ENCODE measurements at places on chromosomes 6 and 20.

DNA sequence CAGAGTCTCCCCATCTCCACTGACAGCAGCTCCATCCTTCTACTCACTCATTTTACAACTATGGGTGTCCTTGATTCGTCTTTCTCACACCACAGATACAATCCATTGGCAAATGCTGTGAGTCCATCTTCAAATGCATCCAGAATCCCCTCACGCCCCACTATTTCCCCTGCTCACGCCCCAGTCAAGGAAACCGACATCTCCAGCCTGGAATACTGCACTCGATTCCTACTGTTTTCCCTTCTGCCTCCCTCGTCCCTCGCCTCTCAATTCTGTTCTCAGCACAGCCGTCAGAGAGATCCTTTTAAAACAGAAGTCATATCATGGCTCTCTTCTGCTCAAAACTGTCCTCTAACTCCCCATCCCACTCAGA, 4.7 kb downstream of the HLA-B start:
- DNase-seq: no peak

DNA sequence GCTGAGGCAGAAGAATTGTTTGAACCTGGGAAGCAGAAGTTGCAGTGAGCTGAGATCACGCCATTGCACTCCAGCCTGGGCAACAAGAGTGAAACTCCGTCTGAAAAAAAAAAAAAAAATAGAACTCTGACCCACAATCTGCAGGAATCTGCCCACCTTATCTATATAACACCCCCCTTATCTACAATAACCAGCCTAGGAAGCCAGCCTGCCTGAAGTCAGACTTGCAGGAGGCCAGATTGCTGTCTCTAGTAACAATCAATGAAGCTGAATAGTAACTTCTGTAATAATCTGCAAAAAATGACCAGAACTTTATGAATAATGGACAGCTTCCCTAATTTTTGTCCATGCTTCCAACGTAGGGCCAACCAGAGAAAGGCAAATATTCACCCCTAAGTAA, 352.5 kb downstream of the CD83 start:
- DNase-seq: no peak

GRCh38 chr6:143934331-143934730, 70.1 kb downstream of the ZC2HC1B start:
- DNase-seq: no peak

DNA sequence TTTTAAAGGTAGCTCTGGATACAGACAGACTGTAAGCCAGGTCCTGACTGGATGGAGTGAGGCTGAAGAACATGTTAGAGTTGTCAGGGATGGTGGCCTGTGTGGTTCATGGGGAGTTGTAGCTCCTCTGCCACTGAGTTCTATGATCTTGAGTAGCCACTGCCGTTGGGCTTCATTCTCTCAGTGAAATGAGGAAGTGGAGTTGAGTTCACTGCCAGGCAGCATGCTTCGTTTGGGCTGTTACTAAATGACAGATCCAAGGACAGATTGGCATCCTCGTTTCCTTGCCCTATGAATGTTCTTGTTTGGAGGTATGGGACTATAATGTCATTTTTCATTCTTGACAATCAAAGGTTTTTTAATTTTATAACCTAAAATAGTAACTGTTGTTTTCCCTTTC, 37.2 kb downstream of the SCAND1 start:
- no peak for DNase-seq

- no peak for DNase-seq
Measured at GRCh38 chr6:43395776-43396175, 26.3 kb upstream of the ZNF318 start.

DNA sequence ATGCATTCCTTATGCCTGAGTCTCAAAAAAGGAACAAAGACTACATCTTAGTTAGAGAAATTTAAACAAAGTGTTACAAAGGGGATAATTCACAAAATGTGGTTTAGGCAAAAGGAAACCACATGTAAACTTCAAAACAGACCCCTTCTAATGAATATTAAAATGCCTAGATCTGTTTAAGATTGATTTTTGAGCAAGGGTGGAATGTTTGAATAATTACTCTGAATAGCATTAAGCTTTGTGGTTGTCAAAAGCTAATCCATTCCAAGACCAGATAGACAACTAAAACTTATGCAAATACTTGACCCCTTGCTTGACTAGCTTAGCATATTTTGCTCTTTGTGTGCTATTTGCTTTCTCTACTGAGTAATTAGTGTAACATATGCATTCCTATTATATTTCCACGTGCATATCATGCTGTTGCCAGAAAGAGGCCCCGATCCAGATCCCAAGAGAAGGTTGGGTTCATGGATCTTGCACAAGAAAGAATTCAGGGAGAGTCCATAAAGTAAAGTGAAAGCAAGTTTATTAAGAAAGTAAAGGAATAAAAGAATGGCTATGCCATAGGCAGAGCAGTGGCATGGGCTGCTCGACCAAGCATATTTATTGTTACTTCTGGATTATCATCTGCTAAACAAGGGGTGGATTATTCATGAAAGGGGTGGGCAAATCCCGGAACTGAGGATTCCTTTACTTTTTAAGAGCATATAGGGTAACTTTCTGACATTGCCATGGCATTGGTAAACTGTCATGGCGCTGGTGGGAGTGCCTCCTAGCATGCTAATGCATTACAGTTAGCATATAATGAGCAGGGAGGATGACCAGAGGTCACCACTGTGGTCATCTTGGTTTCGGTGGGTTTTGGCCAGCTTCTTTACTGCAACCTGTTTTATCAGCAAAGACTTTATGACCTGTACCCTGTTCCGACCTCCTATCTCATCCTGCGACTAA, 1193.4 kb upstream of the EYS start:
- DNase-seq: peak; percentile 73

DNA sequence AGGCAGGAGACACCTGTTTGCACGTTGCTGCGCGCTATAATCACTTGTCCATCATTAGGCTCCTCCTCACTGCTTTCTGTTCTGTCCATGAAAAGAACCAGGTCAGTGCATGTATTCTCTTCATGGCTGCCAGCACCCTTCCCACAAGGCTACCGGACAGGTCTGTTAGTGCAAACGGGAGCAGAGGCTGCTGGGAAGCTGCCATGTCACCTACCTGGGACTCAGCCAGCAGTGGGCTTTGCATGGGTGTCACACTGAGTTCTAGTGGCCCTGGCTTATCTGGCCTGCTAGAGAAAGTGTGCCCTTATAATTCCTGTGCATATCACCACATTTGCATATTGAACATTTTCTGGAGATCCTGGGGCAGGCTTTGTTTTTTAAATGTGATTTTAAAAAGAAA, 24.8 kb downstream of the LYRM2 start:
- no peak for DNase-seq

GRCh38 chr6:85472744-85473143, 22.9 kb downstream of the NT5E start:
- no peak for DNase-seq

DNA sequence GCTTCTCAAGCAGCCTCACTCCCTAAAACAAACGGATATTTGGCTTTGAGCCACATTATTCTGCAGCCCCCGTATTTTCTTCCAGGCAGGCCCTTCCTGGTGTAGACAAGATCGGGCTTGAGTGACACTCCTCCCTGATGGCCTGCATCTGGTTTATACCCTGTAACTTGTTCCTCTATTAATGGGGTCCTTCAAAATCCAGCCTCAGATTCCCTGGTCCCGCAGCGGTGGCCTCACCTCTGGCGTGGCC, 375 bp upstream of the TMEM14C start:
- no peak for DNase-seq

DNA sequence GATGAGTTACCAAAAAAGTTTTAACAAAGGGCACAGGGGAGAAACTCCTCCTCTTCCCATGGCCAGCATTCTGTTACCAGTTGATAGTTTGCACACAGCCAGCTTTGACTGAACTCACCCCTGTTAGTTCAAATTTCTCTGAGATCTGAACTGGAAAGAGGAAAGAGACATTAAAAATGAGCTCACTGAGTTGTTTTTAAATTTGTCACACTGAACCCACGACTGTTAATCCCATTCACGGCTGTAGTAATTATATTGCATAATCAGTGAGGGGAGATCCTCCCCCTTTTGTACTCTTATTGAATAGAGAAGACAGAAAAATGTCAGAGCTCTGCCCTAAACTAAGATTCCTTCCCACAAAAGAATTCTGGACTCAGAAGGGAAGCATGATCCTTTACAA, 17.5 kb upstream of the DSP start:
- no peak for DNase-seq

GRCh38 chr6:72999995-73000394, 225.3 kb downstream of the KHDC1L start:
- DNase-seq: no peak

GRCh38 chr6:37381579-37381978, 27.8 kb downstream of the RNF8 start:
- DNase-seq: peak; percentile 64

All from NCI-H526 treated with DMSO at 0.1 percent for 48 hours (cell line).